Amniotic stem cell (primary cell): ENCODE measurements at places on chromosomes 12 and 14.

DNA sequence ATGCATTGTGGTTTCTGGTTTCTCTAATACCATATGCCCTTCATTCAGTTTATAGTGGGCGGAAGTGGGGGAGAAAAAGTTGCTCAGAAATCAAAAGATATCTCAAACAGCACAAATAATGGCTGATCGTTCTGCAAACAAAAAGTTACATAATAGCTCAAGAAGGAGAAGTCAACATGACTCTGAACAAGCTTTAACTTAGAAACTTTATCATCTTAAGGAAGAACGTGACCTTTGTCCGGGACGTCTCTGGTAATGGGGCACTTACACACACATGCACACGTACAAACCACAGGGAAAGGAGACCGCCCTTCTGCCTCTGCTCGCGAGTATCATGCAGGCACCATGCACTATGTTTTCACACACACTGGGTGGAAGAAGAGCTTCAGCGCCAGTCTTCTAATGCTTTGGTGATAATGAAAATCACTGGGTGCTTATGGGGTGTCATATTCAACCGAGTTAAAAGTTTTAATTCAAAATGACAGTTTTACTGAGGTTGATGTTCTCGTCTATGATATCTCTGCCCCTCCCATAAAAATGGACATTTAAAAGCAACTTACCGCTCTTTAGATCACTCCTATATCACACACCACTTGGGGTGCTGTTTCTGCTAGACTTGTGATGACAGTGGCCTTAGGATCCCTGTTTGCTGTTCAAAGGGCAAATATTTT is 4.7 kb downstream of the FOS start:
- no peak for DNase-seq

GRCh38 chr12:43835656-43836474 is at the start of gene TMEM117:
TMEM117 (plus strand) TSS chr12:43836081.
- peak; percentile 22 for DNase-seq

GRCh38 chr14:103872481-103873113 is 25.2 kb upstream of the PPP1R13B start:
- DNase-seq: no peak

- no peak for DNase-seq
Observed at GRCh38 chr12:65800937-65801336, 23.3 kb upstream of the HMGA2 start.

DNA sequence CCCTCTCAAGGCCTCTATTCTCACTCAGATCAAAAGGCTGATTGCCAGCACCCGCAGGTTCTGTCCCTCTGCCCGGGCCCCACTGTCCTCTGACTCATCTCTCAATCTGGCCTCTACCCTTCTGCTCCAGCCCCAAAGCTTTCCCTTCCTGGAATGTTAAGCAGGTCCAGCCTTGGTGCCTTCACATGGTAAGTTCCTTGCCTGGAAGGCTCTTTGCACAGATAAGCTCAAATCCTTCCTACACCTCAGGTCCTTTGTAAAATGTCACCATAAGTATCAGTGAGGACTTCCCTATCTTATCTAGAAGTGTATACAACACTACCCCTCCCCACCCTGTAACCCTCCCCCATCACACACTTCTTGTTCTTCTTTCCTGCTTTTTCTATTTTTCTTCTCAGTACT is 22.2 kb downstream of the LPCAT3 start:
- DNase-seq: no peak

GRCh38 chr14:95228240-95228639 is 70.9 kb upstream of the DICER1 start:
- DNase-seq: no peak

GRCh38 chr12:26339976-26340375 is 144.6 kb downstream of the SSPN start:
- DNase-seq: no peak

DNA sequence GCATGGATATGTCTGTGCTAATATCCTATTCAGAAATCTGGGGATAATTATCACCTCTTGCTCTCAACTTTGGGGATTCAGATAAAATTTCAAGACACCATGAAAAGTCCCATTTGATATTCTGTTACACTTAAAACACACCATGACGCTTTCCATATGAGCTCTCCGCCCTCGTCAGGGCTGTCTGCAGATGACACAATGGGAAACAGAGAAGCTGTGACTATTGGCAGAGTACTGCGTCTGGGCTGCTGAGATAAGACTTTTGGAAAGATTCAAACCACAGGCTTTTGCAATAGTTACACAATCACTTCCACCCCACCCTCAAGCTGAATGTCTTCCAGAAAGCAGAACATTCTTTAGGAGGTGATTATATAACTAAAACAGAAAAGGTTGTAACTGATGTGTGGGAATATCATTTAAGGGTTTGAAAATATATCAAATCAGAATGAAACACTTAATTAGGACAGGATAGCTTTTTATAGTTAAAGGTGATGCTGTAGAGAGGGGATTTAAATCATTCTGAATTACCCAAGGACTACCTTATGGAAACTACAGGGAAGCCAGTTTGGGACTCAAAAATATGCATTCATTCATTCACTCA is 75.3 kb upstream of the TMPO start:
- DNase-seq: peak; percentile 74

GRCh38 chr14:75443203-75443969 is 15.6 kb downstream of the JDP2 start:
- no peak for DNase-seq

DNA sequence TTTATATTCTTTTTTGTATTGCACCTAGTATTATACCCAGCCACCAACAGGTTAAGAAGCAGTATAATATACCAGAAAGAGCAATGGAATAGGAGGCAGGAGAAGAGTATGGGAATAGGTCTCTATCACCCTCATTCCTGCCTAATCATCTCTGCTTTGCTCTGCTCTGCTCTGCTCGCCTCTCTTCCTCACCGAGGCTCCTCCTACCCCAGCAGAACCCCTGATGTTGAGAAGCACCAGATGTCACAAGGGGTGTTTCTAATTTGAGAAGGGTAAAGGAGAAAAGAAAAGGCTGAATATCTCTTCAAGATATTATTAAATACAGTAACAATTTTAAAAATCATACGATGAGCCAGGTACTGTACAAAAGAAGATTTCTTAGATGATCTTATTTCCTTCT is 89.0 kb downstream of the STON2 start:
- DNase-seq: no peak

DNA sequence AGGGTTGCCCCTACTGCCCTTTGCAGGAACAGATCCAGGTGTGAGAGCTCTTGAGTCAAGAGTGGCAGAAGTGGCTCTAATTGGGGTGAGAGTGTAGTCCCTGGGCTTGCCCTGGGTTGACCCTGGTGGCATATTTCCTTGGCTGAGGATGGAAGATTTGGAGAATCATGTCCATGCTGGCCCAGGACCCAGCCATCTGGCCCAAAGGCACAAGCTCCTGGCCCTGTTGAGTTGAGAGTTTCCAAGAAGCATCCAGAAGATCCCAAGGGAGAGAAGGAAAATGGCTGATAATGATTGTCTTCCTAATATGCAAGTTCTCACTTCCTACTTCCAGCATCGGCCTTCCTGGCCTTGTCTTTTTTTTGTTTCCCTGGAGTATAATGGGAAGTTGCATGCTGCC is 55.5 kb upstream of the SRSF5 start:
- no peak for DNase-seq

DNA sequence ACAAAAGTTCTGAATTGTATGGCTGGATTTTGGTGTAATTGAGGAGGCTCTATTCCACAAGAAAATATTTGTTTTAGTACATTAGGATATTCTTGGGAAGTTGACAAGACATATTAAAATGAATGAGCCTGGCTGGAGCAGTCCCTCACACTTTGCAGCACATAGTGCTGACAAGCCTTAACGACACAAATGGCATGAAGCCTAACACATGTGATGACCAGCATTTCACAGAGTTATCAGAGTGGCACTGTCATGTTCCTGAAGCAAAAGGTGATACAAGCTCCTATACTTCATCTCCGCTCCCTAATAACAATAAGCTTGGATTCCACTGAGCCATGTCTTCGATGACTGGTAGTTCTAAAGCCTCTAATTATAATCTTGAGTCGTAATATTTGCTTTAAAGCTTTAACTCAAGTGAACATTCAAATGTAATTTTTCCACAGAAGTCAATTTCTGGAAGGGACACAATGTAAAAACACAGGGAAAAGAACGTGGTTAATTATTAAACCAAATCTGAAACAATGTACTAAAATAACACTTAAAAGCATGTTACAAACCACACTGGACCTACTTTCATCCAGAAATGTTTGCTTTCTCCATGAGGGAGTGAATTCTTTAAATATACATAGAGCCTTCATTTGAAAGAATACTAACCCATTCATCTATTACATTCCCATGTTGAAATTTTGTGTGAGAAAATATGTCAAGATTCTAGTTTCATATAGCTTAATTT is 49.6 kb downstream of the GRIP1 start:
- DNase-seq: no peak

DNA sequence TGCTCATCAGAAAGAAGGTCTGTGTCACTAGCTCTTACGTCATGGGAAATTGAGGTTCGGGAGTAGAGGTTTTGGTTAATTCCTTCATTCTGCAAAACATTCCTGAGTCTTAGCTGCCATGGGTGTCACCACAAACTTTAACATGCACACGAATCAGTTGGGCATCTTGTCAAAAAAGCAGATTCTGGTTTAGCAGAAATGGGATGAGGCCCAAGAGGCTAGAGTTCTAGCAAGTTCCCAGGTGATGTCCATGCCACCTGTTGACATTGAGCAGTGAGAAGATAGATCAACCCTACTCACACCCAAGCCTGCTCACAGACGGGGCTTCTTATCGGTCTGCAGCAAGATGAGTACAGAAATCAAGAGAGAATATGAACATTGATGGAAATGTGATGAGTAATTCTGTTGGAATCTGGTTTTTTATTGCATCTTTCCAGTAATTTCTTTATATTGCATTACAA is 11.7 kb upstream of the RIN3 start:
- DNase-seq: peak; percentile 35

- DNase-seq: no peak
Observed at GRCh38 chr12:68612202-68612601, 1.5 kb downstream of the RAP1B start.
